GM12892 (cell line): ENCODE measurements at places on chromosomes 2 and 18.

GRCh38 chr2:239260546-239261327, 140.1 kb downstream of the HDAC4 start:
- DNase-seq = no peak

- DNase-seq = no peak
Measured at GRCh38 chr2:217868911-217869334, 133.9 kb downstream of the TNS1 start.

- no peak for DNase-seq
Measured at GRCh38 chr2:59083075-59083828, 842.1 kb upstream of the FANCL start.

- DNase-seq = no peak
Measured at GRCh38 chr2:11550901-11551568, 17.2 kb downstream of the GREB1 start.

DNA sequence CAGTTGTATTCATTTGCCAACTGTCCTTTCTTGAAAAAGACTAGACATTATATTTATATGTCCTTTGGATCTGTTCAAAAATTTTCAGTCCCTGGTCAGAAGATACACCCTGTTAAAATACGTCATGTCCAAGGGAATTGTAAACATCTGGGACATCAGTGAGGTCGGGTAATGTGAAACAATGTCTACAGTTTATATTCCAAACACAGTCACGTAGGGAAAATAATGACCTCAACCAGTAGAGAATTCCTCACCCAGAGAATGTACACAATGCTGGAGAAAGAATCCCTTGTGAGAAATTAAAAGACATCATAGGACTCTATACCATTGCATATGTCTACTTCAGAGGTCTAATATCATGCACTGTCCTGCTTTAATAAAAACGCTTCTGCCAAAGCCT, 888.0 kb upstream of the CHAC2 start:
- no peak for DNase-seq

DNA sequence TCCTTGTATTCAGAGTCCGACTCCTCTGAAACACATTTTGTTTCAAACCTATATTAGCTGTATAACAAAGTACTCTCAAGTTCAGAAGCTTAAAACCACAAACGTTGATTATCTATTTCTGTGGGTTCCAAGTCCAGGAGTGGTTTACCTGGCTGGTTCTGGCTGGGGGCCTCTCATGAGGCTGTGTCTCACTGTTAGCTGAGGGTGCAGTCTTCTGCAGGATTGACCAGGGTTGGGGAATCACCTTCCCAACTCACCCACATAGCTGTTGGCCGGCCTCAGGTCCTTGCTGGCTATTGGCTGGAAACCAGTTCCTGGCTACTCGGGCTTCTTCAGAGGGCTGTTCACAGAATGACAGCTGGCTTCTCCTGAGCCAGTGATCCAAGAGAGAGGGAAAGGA, 18.0 kb upstream of the ATIC start:
- DNase-seq = no peak

- DNase-seq = no peak
Measured at GRCh38 chr2:156098506-156098905, 234.0 kb downstream of the NR4A2 start.

- no peak for DNase-seq
Measured at GRCh38 chr2:142180820-142181533, 50.2 kb upstream of the LRP1B start.

GRCh38 chr2:444937-445884, 157.3 kb upstream of the ALKAL2 start:
- DNase-seq = no peak

DNA sequence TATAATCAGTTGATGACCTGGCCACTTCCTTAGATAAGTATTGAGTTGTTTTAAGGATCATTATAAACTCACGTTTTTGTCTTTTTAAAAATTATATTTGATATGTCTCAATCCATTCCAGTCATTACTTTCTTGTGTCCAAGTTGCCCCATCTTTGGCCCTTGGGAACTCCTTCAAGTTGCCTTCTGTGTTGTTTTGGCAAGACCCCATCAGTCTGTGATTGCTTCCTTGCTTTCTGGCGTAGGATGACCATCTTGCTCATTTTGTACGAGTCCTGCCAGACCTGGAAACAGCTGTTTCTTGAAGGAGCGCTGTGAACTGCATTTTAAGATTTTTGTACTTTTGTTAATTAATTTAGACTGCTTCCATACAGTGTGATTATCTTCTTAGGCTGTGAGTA, 68.9 kb upstream of the ITM2C start:
- no peak for DNase-seq

GRCh38 chr18:34550902-34551301, 159.2 kb upstream of the DTNA start:
- DNase-seq = no peak

DNA sequence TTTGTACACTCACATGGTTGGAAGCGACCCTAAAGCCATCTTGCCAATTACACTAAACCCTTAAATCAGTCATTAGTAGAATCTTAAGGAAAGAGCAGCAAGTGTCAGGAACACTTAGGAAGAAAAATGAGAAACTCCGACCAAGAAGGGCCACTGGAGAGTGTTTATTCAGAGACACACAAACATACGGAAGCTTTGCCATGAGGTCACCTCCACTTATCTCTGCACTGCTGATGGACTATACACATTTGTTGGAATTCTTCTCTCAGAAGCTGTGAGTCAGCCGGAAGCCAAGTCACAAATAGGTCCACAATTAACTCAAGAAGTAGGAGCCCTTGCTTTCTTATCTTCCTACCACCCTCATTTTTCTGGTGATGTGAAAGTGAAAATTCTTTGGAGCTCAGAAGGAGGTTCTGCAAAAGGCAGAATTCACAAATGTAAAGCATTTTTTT, 21.6 kb downstream of the BMP10 start:
- no peak for DNase-seq

GRCh38 chr2:109275120-109276012, 146.4 kb downstream of the SH3RF3 start:
- DNase-seq = no peak

GRCh38 chr2:42063431-42064171, 15.8 kb downstream of the PKDCC start:
- no peak for DNase-seq

GRCh38 chr2:11812466-11813248, 66.2 kb downstream of the LPIN1 start:
- no peak for DNase-seq

DNA sequence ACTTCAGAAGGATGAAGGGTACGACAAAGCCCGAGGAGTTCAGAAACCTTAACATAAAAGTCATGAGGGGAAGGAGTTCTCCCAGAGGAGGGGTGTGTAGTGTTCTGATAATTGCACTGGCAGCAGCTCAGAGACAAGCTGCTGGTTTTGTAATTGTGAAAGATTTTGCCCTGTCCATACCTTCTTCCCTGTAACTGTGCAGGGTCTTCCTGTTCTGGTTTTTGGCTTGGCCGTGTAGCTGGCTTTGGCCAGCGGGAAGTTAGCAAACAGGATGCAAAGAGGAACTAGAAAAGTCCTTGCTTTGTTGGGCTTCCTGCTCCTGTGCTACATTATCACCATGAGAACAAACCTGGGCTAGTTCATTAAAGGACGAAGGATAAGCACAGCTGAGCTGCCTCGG, 160.8 kb downstream of the LPIN1 start:
- no peak for DNase-seq

DNA sequence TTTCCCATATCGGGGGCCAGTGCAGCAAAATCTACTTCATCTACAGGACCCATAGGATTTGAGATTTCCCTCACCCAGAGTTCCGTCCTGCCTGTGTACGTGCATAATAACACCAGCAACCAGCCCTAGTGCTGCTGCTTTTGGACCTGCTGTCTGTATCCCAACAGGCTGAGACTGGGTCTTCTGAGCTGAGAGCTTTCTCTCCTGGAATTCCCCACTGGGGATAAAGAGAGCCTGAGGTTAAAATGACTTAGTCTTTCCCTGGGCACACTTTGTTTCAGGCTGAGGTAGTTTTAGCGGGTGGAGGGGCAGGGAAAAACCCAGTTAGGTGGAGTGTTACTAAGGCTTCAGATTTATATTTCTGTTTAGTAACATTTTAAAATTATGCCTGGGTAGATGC, 62.5 kb downstream of the SERTAD2 start:
- DNase-seq = no peak
